ENCODE measurements at places on chromosomes 3 and 15.

- DNase-seq: no peak
Measured at GRCh38 chr3:121606106-121606505, 12.9 kb downstream of the FBXO40 start.

DNA sequence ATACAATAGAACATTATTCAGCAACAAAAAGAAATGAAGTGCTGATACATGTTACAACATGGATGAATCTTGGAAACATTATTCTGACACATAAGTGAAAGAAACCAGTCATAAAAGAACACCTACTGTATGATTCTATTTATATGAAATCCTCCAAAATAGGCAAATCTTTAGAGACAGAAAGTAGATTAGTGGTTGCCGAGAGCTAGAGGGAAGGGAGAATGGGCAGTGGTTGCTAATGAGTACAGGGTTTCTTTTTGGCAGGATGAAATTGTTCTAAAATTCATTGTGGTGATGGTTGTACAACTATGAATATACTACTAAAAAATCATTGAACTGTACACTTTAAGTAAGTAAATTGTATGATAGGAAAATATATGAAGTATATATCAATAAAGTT lies 6.3 kb upstream of the LRRC58 start:
- DNase-seq: no peak

DNA sequence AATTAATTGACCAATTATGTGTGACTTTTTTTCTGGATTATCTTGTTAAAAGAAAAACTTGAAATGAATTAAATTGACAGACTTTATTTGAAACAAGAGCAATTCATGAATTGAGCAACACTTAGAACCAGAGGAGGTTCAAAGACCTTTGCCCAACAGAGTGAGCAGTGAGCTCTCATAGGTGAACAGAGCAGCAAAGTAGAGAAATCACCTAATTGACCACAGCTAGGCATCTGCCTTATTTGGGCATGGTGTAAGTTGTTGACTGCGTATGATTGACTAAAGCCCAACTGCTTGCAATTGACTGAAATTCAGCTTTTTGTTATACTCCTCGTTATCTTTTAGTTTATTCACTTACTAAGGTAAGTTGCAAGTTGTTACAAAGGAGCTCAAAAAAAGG lies 1216.0 kb upstream of the ALCAM start:
- no peak for DNase-seq

DNA sequence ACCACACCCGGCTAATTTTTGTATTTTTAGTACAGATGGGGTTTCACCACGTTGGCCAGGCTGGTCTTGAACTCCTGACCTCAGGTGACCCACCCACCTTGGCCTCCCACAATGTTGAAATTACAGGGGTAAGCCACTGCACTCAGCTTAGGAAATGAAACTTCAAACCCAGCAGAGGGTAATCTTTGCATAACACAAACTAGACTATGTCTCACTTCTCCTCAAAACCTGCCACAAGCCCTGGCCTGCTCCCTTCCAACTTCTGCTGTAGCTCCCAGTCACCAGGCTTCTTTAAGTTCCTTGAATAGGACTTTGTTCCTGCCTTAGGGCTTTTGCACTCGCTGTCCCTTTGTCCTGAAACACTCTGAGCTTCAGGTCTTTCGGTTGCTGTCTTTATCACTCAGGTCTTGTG lies 39.2 kb upstream of the SEMA4B start:
- no peak for DNase-seq

DNA sequence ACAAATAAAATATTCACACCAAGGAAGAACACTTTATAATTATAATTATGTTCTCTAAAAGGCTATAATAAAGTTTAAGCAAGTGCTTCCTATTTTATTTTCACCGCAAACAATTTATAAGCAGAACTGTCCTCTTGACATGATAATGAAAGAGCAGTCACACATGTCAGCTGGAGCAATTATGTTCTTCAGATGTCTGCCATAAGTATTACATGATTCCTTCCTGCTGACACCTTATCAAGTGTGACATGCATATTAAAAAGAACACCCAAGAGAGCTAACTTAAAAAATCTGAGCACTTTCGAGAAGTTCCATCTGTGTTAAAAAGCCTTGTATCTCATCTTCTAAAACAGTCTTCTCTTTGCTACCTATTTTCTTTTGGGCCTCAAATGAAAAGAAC lies 249.5 kb downstream of the SQOR start:
- DNase-seq: no peak

GRCh38 chr3:81426826-81427577 lies 334.4 kb downstream of the GBE1 start:
- no peak for DNase-seq

GRCh38 chr3:64595253-64595694 lies 92.5 kb downstream of the ADAMTS9 start:
- DNase-seq: no peak

DNA sequence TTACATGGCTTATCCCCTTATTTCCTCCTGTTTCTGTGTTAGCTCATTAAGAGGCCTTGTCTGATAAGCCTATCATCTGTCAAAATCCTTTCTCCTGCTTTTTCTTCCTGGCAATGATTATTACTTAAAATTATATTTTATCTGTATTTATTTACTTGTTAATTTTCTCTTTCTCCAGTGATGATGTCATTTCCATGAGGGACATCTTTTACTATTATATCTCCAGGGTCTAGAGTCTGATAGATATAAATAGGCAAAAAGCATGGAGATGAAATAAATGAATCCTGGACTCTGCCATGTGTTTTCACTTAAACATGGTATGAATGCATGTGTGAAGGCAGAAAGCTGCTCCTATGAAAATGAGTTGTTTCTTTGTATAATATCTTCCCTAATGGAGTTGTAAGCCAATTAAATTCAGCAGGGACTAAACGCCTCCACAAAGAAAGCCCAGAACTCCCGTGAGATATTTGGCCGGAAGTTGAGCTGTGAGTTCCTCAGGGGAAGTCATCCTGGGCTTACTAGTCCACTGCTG lies 375.2 kb downstream of the TUSC7 start:
- no peak for DNase-seq

DNA sequence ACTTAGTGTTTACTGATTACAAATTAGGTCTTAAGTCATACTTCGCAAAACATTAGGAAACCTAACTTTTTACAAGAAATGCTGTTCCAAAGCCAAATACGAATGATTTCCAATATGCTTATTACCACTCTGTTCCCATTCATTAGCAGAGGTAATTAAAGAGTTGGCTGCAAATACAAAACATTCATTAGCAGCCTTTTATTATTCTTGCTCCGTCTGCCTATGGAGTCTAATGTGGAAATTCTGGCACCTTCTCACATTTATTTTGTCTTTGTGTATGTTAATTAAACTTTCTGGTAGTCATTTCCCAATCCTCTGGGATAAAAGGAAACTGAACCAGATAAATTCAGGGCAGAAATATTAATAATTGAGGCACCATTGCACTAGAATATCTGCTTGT lies 689.0 kb downstream of the PLOD2 start:
- DNase-seq: no peak

- no peak for DNase-seq
Measured at GRCh38 chr15:33032053-33032452, 162.5 kb downstream of the FMN1 start.

DNA sequence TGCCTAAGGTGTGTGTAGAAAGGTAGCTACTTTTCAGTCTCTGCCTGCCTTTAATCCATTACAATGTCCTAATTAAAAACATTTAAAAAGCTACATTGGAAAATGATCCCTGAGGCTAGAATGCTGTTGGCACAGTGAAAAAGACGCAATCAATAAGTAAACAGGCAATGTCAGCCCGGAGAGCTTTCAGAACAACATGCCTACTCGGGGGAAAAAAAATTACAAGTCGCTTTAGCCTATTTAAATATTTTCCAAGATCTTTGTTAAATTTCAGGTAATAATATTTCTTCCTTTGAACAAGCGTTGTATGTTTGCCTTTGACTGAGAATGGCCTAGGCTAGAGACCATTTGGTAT lies 46.6 kb upstream of the CD47 start:
- DNase-seq: no peak

- no peak for DNase-seq
Measured at GRCh38 chr3:195015021-195015420, 255.9 kb downstream of the XXYLT1 start.

DNA sequence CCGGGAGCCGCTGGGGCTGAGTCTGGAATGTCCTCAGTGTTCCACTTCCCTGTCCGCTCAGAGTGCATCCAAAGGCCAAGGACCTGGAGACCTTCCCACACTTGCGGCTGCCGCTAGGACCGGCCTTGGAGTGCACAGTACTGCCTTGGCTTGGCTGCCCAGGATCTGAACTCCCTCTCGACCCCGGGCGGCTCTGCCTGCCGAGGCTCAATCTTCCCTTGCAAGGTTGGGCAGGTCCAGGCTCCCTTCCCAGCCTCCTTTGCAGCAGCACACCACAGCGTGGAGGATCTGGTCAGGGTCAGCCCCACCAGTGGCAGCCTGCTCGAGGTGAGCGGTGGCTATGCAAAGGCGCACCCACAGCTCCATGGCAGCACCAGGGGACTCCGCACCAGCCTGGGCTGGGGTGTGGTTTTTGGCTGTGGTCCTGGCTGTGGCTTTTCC lies 69.2 kb downstream of the PLXNA1 start:
- no peak for DNase-seq

GRCh38 chr3:193772422-193772763 lies 179.4 kb downstream of the OPA1 start:
- peak; percentile 37 for DNase-seq

- no peak for DNase-seq
Measured at GRCh38 chr3:37673401-37673800, 188.3 kb upstream of the CTDSPL start.

DNA sequence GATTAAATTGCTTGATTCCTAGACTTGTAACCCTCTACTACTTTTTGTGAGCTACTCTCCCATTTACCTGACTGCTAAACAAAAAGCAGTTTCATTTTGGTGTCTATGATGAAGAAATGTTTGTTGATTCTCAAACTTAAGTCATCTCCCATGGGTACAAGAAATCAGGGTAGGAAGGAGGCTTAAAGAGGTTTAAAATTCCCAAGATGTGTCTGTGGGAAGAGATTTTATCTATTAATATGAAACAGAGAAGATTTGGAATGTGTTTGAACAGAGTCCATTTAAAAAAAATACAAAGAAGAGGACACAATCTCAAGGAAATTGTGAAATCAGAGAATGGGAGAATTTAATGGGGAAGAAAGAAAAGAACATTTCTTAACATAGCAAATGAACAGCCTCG lies 14.8 kb downstream of the P3H2 start:
- DNase-seq: no peak

All from NCI-H2171 (cell line).